ENCODE measurements at places on chromosomes 7 and 10.

- no peak for DNase-seq
These were observed 18.7 kb downstream of the HSPA12A start for GRCh38 chr10:116723428-116724281.

DNA sequence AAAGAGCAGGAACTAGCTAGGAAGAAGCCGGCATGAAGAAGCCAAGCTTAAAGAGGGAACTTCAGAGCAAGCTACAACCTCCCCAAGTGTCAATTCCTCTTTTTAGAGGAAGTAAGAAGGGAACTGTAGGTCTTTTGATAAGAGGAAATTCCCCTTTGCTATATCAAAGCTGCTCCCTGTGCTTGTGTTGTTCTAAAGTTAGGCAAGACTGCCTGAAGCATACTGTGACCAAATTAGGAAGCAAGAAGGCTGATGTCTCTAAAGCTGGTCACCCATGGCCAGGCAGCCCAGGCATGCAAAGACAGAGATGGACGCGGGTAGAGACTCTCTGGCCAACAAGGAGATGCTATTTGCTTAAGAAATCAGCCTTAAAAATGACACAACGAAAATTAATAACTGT lies 87.9 kb downstream of the RNF216 start:
- no peak for DNase-seq

DNA sequence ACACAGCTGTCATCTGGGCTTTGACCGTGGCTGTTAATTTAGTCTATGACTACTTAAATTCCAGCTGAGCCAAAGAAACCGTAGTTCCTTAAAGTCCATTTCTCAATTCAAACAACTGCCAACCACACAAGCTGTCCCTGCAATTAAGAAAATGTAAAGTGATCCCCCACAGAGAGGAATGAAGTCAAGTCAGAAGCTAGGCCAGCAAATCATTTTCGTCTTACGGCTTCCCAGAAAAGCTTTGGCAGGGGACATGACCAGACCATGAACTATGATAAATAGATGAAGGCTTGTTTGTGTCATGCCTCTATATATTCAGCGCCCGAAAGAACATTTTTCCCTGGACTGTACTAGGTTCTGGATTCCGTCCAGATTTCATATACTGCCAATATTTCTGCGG lies 54.6 kb downstream of the HACD1 start:
- peak; percentile 27 for DNase-seq

GRCh38 chr7:17497136-17497535 lies 198.7 kb downstream of the AHR start:
- DNase-seq = no peak

DNA sequence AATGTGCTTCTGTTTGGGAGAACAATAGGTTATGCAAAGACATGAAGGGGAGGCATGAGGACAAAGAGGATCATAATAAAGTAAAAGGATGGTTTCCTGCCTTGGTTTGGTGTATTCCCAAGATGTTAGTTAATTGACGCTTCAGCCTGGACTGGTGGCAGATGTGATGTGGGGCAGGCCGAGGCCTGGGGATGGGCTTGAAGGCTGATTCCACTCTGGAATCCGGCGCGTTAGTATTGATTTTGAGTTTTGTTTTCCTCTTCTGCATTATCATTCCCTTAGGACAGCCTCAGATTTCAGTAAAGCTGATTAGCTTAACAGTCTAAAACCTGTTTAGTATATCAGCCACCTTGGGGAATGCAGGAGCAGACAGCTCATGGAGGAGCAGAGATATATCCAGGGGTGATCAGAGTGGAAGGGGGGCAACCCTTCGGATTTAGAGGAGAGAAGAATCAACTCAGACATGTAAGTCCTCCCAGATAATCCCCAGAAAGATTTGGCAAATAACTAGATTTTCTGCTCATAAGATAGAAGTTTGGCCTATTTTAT lies 159.8 kb upstream of the MTPN start:
- no peak for DNase-seq

GRCh38 chr10:103930881-103931280 lies 12.9 kb upstream of the STN1 start:
- DNase-seq = no peak

DNA sequence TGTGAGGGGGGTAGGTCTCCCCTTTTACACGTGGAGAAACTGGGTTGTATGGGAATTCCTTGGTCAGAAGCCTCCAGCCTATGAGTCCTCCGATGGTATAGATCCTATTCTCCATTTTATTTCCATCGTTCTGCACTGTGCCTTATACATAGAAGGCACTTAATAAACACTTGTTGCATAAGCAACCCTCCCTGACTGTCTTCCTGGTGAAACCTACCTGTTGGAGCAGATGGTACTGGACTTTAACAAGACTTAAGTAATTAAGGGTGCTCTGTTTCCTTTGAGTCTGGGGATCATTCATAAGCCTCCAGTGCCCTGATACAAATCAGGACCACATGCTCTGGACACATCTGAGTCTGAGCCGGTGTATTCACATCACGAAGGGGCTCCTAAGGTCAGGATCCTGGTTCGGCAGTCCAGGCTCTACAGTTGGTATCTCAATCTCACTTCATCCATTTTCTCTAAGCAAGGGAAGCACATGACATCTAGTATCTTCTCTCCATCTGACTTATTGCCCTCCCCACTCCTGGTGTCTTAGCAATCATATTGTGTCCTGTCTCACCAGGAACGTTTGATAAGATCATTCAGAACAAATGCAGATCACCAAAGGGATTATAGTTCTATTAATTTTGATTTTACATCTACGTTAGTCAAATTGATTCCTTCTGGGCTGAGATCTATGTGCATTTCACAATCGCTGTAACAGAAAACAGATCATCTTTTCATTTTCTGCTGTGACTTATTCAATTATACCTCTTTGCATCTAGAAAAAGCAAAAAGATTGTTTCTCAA lies 22.8 kb upstream of the EZH2 start:
- DNase-seq = no peak

- no peak for DNase-seq
These were observed 51.3 kb downstream of the NHLRC2 start for GRCh38 chr10:113905756-113906155.

DNA sequence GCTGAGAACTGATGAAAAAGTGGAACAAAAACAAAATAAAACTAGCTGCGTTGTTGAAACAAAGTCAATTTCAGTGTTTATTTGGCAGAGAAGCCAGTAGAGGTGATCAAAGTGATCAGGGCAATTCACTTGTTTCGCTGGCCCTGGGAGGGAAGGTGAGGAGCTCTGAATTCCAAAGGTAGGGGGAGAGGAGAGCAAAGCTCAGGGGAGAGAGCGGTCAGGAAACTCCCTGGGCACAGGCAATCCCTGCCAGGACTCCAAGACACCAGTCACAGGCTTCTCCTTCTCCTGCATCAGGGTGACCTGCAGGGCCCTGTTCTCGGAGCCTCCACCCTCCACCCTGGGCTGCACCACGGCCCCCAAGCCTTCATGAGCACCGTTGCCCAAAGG lies 6.8 kb upstream of the KIAA1217 start:
- no peak for DNase-seq

GRCh38 chr7:154867068-154867467 lies 135.9 kb downstream of the PAXIP1 start:
- no peak for DNase-seq
